Right ventricle myocardium superior (tissue), 1 donor: ENCODE measurements at places on chromosomes 1 and 21.
A peak's percentile ranks its signal among the peaks of the same experiment; 100 is the strongest.

DNA sequence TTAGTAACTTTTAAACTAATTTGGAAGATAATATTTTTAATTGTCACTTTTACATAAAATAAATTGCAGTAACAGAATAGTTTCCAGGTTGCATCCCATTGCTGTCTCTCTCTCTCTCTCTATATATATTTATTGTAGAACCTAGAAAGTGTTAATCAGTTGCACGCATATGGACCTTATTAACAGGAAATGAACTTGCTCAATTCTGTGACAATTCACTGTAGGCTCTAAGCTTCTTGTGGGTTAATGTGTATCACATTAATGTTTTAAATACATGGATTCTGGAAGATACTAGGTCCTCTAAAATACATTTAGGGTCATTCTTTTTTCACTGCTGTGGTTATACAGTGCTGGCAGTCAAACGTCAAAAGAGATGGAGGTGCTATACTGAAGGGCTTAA is 33.1 kb downstream of the LRRC71 start:
- no peak for DNase-seq

DNA sequence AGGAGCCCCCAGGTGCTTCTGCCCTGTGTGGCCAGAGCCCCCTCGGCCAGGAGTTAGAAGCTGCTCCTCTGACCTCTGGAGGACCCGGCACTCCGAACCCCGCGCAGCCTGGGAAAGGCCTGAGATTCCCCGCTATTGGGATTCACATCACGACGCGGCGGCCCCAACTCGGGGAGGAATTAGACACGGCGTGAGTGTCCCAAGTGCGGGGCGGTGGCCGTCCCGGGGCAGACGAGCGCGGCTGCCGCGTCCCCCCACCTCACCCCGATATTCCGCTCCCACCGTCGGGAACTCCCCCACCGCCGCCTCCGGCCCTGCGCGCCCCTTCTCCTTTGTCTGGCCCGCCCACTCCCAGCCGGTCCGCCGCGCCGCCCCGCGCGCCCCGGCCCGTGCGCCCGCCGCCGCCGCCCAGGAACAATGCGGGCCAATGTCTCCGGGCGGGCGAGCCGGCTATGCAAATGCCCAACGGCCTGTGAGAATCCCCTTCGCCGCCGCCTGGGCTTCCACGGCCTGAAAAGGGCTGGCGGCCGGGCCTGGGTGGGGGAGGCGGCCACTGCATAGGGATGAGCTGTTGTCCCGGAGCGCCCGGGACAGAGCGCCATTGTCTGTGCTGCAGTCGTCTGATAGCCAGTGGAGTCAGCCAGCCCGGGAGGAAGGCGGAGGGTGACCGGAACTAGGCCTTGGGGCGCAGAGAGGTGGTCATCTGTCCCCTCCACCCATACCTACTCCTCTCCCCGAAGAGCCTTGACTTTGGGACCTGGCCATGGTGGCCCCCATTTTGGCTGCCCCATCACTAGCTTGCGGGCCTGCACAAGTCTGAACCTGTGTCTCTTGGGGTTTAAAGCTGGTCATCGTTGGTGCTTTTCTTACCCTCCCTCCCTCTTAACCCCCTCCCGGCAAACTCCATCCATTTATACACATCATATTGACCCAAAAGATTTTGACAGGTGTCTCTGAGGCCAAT is 19.4 kb downstream of the RHBG start:
- DNase-seq = no peak

DNA sequence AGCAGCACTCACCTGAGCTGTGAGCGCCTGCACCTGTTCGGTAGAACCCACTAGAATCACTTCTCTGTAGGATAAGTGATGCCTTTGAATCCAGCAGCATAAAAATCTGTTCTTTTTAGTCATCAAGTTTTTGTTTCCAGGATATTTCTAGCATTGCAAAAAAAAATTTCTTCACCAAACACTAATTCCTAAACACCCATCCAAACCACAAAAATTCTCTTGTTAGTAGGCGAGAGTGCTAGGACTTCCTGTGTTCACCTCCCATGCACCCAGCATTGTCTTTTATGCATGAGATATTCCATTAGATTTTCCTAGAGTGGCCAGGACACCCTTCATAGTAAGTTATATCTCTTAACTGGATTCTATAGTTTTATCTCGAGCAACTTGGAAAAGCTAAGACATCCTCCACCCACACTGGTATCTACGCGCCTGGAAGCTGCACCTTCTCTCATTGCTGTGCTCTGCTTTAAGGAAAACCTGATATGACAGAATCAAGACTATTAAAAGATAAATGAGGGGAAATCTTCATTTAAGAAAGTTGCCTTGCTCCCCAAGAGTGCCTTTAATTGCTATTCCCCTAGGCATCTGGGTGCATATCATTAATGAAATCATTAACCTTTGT is 12.3 kb downstream of the SERTAD4 start:
- no peak for DNase-seq

DNA sequence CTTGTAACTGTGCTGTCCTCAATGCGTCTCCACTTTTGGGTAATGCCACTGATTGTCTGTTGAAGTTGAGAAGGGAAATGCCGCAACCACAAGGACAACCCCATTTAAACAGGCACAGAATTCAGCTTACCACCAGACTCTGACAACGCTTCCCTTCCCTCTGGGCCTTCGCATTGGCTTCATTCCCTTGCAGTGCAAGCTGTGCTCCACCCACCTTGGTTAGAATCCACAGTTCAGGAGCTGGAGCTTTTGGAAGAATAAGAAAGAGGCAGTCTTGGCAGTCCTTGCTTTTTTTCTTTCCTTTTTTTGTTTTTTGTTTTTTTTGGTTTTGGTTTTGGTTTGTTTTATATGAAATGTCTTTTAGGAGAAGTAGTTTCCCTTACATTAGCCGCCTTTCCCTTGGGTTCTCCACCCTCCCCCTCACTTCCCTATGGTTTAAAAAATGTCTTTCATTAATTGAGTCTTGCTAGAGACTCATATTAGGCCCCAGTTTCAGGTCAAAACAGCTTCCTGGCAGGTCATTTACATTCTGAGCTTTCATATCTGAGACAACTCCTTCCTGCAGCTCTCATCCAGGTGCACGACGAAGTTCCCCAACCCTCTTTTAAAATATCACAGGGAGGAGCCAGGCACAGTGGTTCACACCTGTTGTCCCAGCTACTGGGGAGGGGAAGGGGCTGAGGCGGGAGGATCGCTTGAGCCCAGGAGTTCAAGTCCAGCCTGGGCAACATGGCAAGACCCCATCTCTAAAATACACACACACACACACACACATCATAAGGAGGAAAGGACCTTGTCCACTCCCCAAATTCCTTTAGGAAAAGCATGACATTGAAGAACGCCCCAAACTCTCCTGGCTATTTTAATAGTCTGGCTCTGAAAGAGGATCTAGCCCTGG is 20.7 kb upstream of the LAX1 start:
- DNase-seq = peak; percentile 76

DNA sequence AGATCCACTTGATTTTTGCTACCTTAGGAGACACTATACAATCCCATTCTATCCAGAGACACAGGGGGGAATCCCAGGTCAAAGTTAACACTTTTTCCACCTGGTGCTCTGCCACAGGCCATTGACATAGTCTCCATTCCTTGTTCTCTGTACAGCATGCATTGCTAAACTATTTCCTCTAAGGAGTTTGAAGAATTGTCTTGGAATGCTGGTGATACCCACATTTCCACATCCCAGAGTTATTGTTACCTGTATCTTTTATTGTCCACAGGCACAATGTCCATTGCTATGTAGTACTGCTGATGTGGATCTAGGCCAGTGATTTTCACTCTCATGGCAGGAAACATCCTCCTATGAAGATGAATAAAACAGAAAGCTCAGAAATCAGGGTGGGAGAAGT is 61.9 kb downstream of the TBX15 start:
- DNase-seq = no peak

DNA sequence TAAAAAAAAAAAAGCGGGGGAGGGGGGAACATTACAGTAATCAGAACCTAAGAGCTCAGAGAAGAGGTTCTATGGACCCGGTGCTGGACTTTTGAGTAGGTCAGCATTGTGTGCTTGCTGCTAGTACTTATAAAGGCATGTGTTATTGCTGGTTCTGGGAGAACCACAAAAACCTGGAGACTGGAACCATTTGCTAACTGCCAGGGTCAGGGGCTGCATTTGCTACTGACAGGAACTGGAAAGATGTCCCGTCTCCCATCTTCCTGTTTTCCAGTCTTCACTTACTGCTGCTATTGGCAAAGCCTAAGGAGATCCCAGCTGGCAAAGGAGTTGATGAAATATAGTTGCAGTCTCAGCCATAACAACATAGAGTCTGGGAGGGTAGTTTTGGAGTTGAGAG is 4.3 kb downstream of the RNF2 start:
- no peak for DNase-seq

DNA sequence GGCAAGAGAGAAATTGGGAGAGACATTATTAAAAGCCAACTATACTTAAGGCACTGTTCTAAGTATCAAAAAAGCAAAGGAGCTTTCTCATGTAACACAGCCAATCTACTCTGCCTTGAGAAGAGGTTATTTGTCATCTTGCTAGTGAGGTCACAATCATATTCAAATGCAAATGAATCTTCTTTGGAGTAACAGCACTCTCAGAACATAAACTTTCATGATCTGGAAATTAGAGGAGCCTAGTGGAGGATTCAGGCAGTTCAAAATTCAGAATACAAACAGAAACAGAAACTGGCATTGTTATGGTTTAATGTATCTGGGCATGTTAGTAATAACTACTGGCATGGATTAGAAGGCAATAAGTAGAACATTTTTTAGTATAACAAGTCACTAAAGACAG is 57.4 kb downstream of the ARID4B start:
- DNase-seq = no peak

DNA sequence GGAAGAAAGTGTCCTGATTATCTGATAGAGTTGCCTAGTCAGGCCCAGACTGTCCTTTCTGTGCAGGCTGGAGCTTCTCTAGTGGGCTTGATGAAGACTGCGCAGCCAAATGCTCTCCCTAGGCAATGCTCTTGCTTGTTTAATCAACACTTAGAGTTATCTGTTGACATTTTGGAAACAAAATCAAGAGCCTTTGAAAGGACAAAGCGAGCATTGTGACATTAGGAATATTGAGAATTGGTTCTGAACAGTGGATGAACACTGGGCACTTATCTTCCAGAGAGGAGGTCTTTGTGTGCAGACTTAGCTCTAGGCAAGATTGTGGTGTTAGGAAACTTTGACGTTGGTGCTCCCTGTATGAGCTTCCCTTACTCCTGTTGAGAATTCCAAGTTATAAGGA is 94.5 kb downstream of the DNTTIP2 start:
- DNase-seq = no peak

GRCh38 chr1:24980836-24981630 is 51.0 kb upstream of the RUNX3 start:
- DNase-seq = no peak

- no peak for DNase-seq
Measured at GRCh38 chr1:228935855-228936727, 200.8 kb downstream of the RHOU start.

DNA sequence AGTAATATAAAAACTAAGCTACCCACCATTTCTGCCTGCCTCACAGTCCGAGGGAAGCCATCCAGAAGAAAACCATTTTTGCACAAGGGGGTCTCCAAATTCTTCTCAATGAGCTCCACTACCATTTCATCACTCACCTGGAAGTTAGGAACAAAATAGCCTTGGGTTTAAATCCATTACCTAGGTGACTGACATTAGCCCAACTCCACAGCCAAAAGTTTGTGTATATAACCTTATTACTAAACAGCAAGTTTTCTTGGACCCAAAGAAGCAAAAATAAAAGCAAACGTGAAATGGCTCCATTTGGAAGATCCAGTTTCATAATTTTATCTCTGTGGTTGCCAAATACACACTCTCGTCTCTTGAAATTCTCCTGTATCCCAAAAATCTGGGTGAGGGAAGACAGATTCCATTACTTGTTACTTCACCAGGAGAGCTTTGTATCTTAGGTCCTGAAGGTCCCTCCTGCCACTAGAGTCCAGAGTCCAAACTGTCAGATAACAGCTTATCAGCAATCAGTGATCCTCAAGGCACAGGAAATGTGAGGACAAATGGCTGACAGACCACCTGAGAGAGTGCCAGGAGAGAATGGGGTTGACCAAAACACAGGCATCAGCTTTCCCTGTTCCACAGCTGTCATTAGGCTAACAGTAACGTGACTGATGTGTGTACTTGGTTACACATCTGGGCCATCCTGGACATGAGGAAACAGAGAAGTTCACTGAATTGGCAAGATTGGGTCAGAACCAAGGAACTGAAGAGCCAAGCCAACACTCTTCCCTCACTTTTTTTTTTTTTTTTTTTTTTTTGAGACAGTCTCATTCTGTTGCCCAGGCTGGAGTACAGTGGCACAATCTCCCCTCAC is 14.9 kb downstream of the AK2 start:
- no peak for DNase-seq

- no peak for DNase-seq
Measured at GRCh38 chr1:25900219-25900618, 6.0 kb downstream of the STMN1 start.
